Large intestine (tissue), 12 donors: ENCODE measurements at places on chromosomes 7 and 10. TPM values are rescaled to one million over a fixed set of nuclear protein-coding genes. Genes with fewer than 3 reads are reported as not detected.

GRCh38 chr7:127717502-127718339 lies 65.7 kb downstream of the SND1 start:
- no peak for DNase-seq

DNA sequence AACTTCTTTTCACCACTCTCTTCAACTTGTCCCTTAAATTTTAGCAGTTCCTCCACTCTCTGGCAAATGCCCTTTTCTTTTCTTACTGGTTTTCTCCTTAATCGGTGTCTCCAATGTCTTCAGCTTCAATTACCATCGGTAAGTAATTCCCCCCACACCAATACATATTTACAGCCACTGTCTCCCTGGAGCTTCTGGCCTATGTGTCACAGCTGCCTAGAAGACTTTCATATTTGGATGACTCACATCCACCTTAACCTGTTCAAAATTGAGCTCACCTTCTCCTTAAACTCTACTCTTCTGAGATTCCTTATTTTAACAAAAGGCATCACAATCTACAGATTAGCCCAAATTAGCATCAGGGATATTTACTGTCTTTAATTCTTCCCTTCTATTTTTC lies 380.4 kb downstream of the POM121L12 start:
- DNase-seq: no peak

DNA sequence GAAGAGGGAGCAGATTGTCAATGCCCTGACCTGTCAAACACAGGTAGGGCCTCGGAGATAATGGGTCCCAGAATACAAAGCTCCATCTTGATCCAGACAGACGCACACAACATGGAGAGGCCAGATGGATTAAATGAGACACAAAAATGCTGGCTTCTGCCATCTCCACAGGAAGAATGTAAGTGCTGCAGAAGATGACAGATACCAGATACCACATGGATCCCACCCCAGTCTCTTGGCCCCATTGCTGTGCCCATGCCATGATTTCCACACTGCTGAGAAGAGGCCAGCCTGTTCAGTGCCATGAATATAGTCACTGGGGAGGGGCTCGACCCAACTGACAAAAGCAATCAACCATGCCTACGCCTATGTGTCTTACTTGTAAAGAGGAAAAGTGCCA lies 487.9 kb downstream of the PARD3 start:
- no peak for DNase-seq

GRCh38 chr7:35725280-35725680 lies 30.3 kb upstream of the HERPUD2 start:
- peak; percentile 18 for DNase-seq

The TBXAS1 gene
- polyA plus RNA-seq: 9.6 TPM

- no peak for DNase-seq
Measured at GRCh38 chr7:16368885-16369284, 52.5 kb downstream of the CRPPA start.

The GTPBP10 gene
- 22.7 TPM for polyA plus RNA-seq

DNA sequence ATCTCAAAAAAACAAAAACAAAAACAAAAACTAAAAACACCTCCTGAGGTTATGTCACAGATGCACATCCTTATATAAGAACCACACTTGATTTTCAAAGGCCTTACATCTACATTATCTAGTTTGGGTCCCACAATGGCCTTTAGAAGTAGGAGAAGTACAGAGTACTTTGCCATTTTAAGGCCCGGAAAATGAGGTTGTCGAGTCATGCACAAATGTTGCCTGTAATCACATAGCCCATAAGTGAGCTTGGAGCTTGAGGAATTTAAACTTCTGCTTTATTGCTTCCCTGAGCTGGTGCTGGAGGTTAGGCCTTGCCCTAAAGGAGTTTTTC lies 9.7 kb upstream of the MKRN1 start:
- DNase-seq: no peak

DNA sequence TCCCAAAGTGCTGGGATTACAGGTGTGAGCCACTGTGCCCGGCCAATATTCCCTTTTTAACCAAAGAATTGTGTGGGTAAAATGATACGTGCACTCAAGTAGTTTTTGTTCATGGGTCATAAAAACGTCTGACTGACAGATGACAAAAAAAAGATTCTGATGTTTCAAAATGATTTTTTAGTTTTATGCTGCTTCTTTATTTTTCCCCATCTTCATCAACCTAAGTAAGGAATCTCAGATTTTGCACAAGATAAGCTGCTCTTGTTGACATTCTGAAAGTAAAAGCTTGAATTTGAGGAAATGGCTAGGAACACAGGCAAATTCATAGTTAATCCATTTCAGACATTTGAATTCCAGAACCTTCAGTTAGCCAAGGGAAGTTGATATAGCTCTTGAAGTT lies 526.1 kb upstream of the NRP1 start:
- DNase-seq: no peak

The EGR2 gene
- polyA plus RNA-seq: 2.1 TPM

DNA sequence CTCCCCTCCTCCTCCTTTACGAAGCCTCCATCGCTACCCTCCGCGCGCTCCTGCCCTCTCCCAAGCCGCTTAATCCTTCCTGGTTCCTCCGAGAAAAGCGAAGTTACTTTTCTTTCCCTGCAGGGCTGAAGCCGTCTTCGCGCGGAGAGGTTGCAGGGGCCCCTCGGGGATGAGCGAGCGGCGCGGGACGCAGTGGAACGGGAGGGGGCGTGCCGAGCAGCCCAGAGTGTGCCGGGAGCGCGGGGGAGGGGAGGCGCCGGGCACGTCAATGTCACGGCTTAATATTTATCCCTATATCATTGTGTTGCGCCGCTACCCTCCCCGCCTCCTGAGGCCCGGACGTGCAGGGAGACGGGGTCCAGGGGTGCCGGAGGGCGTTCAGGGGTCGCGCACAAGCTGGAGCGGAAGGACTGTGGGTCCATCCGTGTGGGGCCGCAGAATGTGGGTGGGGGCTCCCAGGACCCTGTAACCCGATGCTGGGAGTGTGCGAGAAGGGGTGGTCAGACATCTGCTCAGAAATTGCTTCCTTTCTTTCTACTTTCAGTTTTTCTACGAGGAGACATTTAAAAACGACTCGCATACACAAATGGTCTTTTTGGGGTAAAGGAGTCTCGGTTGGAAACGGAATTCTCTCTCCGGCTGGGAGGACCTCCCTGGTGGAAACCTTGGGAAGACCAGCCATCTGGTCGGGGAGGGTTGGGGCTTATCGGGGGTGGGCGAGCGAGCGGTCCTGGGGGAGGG lies 2.4 kb downstream of the CDK6 start:
- DNase-seq: peak; percentile 85

DNA sequence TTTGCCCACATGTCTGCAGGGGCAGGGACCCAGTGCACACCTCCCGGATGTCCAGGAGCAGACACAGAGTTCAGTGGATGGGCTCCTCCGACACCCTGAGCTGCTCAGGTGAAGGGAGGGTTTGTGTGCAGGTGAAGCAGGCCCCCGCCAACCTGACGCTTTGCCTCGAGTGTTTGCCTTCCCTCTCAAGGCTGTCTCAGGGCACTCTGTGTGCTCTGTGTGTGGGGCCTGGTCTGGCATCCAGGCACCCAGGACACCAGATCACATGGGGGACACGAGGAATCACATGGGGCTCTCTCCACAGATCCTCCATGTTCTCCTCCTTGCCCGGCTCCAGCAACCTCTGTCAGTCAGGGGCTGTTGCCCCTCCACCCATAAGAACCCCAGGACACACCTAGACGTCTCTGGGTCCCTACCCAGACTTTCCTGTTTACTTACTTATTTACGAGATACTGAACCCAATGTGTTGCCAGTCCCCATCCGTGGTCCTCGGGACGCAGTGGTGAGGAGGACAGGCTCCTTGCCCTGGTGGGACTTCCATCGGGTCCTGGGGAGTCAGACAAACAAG lies 99.5 kb downstream of the HTR5A start:
- DNase-seq: no peak

DNA sequence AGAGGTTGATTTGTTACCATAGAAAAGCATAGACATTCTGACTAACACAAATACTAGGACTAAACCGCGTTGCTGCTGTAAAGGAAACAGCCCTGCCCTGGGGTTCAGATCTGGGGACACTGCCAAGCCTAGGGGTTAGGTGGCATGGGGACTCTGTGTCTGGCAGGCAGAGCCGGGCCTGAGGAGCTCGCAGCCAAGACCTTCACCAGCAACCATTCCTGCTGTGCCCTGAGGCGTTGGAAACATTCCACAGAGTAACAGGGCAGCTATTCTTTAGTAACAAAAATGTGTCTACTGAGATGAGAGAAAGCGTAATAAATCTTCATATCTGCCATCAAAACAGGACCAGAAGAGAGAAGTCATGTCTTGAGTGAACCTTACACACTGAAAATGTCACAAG lies 280.5 kb downstream of the POM121L12 start:
- no peak for DNase-seq

The ZNF438 gene
- polyA plus RNA-seq: 7.3 TPM

DNA sequence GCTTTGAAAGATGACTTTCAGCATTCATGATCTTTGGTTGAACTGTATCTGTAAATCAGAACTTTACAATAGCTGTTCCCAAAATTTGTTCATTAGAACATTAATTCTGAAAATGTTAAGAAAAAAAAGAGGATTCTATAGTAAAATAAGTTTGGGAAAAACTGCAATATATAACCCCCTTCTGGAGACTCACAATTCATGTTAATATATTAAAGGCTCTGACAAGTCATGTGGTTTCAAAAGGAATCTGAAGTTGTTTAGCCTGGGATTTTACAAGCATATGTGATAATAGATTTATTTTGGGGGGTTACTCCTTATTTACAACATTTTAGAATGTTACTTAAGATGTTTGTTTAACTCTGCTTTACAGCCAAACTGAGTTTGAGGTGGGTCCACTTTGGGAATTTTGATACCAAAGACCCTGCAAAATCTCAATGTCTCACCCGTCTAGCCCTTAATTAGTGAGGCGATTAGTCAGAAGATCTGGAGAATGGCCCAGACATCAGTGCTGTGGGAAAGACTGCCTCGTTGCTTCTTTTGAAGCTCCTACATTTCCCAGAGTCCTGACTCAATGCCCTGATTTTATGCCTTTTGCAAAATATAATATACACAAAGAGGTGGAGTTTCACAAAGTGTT lies 40.0 kb downstream of the CDK1 start:
- no peak for DNase-seq

The AP3M1 gene
- polyA plus RNA-seq: 43.3 TPM
